K562 (cell line): ENCODE measurements at places on chromosomes 5 and 9.
A peak's percentile ranks its signal among the peaks of the same experiment; 100 is the strongest.

GRCh38 chr9:114594136-114594535 is 6.6 kb downstream of the ATP6V1G1 start:
- DNase-seq = no peak

DNA sequence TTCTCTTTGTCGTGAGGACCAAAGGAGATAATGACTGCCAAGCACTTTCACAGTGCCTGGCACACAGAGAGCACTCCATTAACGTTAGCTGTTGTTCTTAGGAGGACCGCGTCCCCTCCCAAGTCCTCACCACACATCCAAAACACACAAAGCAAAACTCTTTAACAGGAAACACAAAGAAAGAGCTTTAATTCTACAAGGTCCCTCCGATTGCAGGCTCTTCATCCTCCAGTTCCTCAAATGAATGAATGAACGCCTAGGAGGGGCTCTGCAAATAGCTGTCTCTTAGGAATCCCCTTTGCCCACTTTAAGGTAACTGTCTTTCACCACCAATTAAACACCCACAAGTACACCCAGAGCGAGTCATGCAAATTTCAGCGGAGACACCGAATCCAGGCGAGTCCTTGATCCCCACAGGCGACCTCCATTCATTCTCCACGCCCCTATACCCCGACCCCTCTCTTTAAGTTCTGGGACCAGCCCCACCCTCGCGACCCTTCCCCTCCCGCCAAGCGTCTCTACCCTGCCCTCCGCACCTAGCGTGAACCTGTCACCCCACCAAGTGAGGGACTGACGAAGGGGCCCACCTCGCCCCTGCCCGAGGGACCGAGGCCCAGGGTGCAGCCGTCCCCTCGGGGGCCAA is 644 bp downstream of the TSC1 start:
- no peak for DNase-seq

DNA sequence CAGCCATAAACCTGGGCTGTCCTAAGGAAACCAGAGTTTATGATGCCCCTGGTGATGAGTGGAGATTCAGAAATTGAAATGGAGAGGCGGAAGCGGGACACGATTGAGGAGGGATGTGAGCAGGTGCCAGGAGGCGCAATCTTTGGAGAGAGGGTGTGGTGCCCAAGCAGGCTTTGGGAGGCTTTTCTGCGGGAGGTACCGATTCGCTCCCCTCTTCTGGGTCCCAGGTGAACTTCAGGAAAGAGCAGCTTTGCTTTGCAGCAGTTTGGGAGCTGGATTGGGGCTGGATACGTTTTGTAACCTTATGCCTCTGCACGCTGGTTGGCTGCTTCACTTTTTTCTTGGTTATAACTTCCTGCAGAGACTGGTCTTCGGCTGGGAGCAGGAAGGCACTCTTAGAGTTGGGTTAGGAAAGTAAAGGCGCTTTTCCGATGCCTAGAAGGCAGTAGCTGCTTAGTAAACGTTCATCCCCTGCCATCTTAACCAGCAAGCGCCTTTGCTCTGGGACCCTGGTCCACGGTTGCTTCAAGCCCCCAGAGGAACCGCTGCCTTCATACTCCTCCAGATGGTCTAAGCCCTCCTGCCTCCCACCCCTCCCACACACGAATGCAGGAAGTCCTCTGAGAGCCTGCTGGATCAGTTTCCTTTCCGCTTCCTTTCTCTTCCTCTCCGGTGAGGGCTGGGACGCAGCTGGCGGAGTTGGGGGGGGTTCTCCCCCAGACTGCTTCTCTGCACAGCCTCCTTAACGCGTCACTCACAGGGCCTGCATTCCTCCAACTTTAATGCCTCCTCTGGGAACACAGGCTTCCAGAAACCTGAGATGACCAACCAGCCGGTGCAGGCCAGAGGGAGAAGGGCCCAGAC is 15.2 kb upstream of the NEK6 start:
- DNase-seq = no peak

GRCh38 chr5:169547508-169547907 is 36.1 kb upstream of the SPDL1 start:
- no peak for DNase-seq

- DNase-seq = no peak
Measured at GRCh38 chr5:132134384-132134783, 60.8 kb downstream of the CSF2 start.

DNA sequence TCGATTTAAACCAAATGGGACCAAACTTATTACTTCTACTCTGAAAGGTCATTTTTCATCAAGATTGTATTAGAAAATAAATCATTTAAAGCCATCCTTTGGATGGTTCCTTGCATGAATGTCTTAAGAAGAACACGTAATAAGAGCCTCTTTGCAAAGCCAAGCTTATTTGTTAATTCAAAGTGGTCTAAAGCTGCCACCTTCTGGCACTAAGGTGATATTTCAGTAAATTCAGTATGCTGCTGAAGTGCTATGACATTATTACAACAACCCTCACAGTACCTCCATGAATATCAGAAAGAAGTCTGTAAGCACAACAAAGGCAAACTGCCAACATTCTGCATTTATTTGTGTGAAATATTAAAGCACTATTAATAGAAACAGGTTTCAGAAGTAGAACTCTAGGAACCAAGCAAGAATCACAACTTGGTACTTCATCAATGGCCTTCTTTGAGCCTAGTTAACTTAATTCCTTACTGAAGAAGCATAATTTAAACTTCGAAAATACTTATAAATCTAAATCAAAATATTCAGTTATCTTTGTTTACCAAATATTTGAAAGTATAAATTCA is 53.1 kb upstream of the TYRP1 start:
- no peak for DNase-seq

GRCh38 chr5:181149355-181149754 is 2.0 kb downstream of the OR2V2 start:
- no peak for DNase-seq

DNA sequence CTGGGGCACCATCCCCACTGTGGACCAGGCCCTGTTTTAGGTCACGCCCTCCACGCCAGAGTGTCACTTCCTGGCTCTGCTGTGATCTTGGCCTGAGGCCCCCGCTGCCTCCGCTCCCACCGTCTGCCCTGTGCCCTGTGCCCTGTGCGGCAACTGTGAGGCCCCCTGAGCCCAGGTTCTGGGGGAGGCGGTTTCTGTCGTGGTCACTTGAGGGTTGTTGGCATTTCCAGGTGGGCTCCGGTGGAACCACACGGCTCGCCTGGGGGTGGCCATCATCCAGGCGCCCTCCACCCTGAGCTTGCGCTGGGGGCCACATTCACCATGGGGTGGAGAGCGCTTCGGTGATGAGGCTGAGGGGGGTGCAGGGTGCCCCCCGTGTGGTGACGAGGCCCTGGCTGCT is 6.6 kb downstream of the DPP7 start:
- DNase-seq = no peak

GRCh38 chr5:3022665-3023064 is 271.2 kb upstream of the IRX2 start:
- DNase-seq = no peak

DNA sequence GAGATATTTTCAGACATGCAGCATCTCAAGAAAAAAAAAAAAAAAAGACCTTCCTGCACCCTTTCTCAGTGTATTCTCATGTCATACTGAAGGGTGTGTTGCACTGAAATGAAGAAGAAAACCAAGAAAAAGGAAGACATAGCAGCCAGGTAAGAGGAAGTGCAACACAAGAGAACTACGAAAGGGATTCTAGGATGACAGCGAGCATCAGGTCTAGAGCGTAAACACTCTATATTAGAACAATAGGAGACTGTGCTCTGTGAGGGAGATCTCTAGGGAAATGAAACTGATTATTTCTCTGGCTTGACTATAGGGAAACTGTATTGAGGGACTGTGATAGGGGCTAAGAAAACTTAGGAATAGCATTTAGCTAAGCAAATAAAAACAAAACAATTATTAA is 30.0 kb downstream of the BTF3 start:
- no peak for DNase-seq

GRCh38 chr9:70097187-70097586 is 53.5 kb downstream of the MAMDC2 start:
- no peak for DNase-seq

GRCh38 chr5:170186156-170186555 is 46.6 kb upstream of the C5orf58 start:
- no peak for DNase-seq

- DNase-seq = no peak
Measured at GRCh38 chr9:110241858-110242321, 14.4 kb downstream of the TXN start.

DNA sequence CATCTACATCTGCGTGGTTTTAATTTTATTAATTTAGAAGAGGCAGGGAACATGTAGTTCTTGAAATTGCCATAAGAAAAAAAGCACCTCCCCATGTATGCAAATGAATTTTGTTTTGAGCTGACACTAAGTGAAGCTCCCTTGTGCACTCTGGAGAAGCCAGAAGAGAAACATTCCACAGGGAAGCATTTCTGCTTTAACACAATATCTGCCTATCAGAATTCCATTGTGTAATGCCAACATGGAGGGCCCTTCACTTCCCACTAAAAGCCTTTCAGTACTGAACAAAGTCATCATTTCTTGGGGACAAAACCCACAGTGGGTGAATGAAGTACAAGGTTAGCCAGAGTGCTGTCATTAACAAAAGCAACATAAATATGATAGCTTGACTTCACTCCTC is 59.7 kb downstream of the PRELID2 start:
- no peak for DNase-seq

DNA sequence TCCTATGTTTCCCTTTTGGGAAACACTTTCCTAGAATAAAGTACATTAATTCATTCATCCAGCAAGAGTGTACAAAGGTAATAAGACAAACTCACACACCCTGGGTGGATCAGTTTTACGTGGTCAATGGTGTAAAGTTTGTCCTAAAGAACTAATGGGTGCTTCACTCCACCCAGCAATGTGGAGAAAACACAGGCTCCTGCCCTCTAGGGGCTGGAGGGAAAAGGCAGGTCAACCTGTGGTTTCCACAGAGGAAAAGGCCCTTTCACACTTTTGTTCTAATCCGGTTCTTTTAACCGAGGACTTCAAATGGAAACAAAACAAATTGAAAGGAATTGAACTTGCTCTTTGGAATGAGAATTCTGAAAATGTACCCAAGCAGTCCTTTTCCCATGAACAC is 80.9 kb upstream of the SPOCK1 start:
- DNase-seq = peak; percentile 4

GRCh38 chr9:17588395-17588794 is 9.5 kb downstream of the SH3GL2 start:
- no peak for DNase-seq

DNA sequence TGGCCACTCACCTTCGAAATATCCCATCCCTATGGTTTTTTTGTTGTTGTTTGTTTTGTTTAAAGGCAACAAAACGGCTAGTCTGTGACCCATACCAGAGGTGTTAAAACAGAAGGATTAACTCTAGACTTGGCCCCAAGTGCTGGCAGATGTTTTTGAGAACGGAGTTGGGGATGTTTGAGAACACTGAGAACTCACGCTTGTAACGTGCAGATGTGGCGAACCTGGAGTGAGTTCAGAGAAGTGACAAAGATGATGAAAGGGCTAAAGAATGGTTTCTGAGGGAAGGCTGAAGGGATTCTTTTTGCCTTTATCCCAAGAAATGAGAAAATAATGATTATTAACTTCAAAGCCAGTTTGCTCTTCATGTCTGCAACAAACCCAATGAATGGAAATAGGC is 286.5 kb downstream of the ZNF608 start:
- no peak for DNase-seq

GRCh38 chr9:74557571-74557970 is 60.4 kb downstream of the RORB start:
- DNase-seq = no peak

DNA sequence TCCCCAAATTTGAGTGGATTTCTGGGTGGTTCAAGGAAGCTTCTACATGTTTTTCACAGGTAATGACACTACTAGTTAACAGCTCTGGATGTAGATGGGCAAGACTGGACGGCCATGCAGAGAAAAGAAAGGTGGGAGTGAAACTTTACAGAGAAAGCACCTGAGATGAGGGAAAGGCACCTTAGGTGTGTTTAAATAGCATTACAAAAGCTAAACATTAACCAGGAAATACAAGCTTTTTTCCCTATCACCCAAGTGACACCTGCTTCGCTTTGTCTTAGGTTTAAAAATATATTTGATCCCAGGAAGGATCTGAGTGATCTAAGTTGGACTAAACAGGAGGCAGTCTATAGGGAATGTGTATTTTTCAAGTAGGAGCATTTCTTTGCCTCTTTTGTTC is 8.3 kb downstream of the C9orf152 start:
- no peak for DNase-seq

DNA sequence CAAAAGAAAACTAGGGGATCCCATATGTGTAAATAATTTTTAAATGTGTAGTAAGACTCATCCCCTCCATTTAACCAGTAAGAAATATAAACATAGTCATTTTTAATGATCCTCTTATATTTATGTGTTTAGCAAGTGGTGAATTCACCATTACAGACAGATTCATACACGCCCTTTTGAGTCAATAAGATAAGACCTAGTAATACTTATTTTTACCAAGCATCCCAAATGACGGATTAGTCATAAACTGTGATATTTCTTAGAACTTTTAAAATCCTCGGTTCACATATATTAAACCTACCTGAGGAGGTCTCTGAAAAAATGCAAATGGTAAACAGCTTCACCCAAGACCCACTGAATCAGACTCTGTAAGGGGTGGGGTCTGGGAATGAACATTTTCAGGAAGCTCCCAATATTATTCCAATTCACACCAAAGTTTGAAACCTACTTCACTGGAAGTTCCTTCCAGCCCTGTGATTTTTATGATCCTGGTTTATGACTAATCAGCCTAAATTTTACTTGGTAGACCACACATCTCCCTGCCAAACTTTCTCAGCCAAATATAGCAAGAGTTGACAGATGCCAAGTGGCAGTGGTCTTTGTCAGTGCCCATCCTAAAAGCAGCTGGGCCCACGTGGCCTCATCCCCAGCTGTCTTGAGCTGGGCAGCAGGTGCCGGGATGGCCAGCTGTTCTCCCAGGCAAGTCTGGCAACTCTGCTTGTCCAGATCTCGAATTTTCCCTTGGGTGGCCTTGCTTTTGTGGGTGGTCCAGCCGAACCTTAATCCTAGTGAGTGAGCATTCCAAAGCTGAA is 559.0 kb upstream of the RGMB start:
- no peak for DNase-seq

DNA sequence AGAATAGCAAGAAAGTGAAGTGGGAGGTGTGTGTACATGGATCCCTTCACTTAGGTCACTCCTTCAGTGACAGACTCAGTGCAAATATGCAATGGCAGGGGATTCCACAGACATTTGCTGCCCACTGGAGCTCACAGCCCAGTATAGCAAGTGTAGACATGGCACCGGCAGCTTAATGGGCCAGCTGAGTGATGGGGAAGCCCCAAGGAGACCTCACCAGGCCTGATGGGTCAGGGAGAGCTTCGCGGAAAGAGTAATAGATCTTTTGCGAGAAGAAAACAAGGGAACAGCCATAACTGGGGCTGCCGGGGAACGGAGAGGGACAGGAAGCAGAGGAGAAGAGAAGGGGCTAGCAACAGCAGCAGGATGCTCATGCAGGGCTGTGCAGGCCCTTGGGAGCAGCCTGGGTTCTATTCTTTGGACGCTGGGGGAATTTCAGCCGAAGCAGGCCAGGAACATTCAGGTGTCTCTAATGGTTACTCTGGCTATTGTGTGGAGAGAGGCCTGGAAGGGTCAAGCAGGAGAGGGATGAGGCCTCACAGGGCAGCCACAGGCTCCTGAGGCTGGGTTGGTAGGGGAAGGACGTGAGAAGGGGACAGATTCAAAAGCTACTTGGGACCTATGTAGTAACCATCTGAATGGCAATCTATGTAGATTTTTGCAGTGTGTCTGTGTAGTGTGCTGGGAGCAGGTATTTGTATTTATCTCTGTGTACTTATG is 27.0 kb downstream of the TCF7 start:
- DNase-seq = no peak
